Adipocyte (in vitro differentiated cells): ENCODE measurements at places on chromosomes 13 and 19.

DNA sequence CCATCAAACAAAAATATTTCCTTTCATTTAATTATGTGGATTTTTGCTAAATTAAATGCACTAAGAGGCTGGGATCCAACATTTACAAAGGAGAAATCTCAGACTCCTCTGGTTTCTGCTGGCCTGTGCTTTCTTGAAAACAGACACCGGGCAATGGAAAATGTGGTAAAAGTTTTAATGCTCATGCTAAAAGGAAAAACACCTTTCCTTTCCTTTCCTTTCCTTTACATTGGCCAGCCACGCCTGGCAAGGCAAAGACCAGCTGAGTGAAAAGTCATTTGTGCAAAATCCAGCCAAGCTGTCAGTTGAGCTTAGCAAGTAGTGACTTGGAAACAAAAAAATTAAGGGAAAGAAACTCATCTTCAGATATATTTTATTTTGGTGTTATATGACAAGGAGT, 240.3 kb downstream of the LACC1 start:
- no peak for DNase-seq

GRCh38 chr19:50994129-50994528, 7.3 kb downstream of the KLK8 start:
- DNase-seq, result no peak

DNA sequence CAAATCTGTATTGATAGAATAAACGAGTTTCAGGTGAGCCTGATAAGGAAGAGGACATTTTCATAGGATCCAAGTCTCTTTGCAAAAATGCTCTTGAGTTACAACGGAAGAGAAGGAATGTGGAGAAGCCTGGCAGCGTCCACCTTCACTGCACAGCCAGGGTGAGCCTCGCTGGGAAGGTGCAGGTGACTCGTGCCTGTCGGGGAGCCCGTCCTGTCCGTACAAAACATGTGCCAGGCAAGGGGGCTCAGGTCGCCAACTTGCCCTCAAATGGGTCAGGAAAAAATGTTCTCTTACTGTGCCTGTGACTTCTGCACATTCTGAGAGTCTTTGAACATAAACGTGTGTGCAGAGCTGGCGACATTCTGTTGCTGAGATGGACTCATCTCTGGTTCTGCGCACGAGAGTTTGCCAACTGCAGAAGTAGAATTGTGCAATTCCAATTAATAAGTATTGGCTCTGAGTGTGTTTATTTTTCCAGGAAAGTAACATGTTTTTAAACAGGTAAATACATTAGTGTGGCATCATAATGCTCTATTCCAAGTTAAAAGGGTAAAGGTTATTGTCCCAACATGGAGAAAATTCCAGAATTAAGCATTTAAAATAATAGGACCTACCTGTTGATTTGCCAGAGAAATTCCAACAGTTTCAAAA, 28.6 kb downstream of the NAXD start:
- no peak for DNase-seq

DNA sequence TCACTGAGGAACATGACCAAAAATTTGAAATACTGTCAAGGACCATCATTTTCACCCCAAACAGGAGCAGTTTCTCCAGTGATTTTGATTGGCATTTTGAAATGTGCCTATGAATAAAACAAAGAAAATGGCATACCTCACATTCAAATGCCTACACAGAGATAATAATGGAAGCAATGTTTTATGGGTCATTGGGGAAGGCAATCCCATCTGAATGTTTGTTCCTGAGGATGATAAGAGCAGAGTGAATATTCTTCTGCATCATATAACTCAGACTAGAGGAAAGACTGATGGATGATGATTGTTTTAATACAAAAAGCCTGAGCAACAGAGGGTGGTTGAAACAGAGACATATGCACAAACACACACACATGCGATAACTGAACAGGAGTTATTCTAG, 2749.9 kb downstream of the PCDH9 start:
- no peak for DNase-seq

DNA sequence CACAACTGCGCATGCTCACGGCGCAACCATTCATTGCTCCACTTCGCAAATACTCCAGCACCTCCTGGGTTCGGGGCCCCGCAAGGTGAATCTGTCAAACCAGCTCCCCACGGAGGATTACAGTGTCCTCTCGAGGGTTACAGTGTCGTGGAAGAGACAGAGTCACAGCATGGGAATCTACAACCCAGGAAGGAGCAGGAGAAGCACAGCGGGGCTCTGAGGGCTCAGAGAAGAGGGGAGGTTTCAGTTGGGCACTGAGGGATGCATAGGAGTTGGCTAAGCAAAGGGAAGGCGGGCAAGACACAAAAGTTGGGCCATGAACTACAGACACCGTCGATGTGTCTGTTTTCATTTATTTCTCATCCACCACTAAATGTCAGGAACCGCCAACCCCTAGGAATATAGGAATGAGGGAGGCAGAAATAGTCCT, 1.0 kb upstream of the GTF2F1 start:
- no peak for DNase-seq

DNA sequence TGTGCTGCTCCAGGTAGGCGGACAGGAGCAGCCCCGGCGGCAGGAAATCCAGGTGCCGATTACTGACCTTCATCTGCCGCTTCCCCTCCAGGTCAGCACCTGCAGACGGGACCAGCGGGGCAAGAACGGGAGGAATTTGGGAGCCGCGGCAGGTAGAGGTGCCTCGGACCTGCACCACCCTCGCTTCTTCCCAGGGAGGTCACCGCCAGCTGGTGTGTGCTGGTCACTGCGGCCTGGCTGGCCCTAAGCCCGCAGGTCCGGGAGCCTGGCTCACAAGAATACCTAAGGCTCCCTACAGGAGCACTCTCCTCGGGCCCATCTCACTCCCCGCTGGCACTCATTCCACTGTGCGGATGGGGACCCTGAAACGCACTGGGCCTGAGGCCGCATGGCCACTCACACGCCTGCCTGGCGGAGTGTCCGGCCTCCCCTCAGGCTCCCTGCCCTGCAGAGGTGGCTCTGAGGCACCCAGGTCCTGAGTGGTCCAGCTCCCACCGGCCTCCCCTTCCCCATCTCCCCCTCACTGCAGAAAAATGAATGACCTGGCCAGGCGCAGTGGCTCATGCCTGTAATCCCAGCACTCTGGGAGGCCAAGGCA, 4.3 kb downstream of the RNU6-9 start:
- no peak for DNase-seq

DNA sequence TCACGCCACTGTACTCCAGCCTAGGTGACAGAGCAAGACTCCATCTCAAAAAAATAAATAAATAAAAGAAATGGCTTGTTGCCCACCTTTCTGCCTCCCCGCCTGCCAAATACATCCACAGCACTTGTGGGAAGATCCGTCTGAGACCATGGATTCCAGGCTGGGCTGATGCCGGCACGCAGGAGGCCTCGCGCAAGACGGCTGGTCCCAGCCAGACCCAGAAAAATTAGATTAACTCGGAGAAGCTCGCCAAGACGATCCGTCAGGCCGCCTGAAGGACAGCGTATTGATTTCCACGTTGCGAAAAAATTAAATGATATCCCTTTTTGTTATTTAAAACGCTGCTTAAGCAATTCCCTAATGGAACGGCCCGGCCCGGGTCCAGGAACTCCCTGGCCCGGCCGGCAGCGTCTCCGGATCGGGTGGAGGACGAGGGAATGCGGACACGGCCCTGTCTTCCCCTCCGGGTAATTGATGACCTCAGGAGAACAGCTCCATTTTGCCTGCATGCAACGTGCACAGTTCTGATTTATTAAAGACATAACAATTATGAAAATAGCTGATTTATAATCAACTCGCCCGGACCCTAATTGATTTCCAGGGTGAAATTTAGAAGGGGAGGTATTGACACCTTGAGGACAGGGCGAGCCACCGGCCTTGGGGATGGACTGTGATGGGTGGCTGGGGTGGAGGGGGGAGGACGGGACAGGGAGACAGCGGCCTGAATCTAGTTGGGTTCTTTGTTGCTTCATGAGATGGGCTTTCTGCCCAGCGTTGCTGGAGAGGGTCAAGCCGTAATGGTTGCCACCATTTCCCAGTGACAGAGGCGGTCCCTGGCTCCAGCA, 52.1 kb downstream of the ZNRF4 start:
- DNase-seq, result no peak

DNA sequence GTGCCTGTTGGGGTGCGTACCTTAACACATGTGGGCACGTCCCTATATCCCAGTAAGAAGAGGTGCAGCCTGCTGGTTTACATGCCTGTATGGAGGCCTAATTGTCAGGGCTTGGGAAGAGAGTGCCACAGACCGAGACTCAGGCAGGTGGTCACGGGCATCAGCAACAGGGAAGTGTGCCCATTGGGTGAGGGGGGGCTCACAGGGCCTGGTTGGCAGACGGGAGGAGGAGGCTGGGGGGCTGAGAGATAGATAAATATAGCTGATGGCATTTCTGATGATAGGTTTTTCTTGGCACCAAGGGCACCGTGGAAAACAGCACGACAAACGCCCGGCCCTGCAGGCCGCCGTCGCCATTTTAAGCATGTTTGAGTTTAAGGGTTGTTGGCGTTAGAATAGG, 37.6 kb downstream of the NFIX start:
- DNase-seq, result no peak

DNA sequence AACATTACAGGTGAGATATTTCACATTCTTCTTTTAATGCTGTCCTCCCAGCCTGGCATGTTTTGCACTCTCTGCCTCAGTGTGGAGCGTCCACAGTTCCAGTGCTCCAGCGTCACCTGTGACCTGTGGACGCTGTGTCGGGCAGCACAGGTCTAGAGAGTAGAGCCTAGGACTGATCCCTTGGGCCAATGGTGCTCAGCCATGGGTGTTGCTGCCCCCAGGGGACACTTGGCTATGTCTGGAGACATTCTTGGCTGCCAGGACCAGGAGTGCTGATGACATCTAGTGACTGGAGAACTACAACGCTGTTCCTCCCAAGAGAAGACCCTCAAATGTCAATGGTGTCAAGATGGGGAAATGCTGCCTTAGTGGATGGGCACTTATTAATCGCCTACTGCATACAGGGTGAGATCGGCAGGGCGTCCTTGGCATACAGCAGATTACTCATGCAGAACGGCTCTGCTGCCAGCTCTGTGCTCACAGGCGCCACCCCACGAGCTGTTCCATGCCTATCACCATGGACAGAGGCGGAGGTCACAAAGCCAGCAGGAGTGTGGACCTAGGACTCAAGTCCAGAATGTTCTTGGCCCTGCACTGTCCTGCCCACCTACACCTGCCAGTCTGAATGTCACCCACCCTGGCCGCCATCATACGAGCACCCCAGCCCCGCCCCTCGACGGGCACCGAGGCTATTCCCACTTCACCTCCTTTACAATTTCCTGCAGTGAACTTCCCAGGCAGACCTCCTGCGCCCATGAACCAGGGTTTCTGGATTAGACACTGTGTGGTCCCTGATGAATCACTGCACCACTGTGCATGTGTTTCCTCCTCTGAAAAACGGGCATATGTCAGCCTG, 13.9 kb upstream of the MADCAM1 start:
- no peak for DNase-seq

DNA sequence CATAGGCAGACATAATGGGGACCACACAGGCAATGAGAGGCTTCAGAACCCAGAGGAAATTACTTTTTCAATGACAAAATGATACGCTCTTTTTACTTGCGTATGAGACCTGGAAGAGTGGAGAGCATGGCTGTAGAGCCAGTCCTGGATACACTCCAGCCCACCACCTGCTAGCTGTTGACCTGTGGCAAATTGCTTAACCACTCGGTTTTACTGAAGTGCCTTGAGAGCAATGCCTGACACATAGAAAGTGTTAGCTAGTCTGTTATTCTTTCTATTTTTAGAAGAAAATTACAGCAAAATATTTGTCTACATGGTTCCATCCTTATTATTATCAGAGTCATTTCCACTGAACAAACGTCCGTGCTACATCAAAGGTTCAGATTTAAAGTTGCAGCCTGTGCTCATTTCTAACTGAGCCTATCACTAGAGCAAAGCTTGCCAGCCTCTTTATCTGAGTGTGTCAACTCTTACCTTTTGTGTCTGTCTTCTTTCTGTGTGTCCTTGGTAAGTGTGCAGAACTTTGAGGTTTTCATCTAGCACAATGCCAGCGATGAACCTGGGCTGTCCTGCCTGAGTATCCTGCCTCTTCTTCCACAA, 9.6 kb upstream of the GPR183 start:
- DNase-seq, result no peak

- DNase-seq, result no peak
Observed at GRCh38 chr19:14748601-14749000, 29.8 kb downstream of the ADGRE2 start.

DNA sequence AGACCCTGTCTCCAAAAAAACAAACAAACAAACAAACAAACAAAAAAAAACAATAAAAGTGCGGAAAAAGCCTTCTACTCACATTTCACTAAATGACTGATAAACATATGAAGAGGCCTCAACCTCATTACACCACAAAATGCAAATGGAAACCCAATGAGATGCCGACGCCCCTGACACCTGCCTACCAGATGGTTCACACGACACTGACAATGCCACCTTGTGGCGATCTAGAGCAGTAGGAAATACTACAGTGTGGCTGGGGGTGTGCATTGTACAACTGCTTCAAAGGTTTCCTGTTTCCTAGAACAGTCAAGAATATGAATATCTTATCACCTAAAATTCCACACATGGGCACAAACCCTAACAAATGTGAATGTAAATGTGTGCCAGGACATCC, 14.0 kb downstream of the SCGB2B2 start:
- peak; percentile 45 for DNase-seq

GRCh38 chr13:59269476-59269875, 894.3 kb downstream of the DIAPH3 start:
- DNase-seq, result peak; percentile 2

DNA sequence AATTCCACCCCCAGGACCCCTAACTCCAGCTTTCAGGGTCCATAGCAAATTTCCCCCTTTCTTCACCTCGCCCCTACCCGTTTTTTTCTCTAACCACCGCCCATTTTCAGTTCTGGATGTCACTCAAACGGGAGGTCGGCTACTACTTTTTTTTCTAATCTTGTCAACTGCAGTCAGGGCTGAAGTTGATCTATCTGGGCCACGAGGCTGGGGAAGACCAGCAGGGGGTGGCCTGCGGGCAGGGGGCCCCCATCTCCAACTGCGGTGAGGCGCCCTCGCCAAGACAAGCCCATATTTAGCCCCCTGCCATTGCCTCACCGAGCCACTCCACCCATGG, 748 bp downstream of the LHFPL6 start:
- no peak for DNase-seq

GRCh38 chr13:79806821-79807220, 325.9 kb downstream of the NDFIP2 start:
- DNase-seq, result no peak

DNA sequence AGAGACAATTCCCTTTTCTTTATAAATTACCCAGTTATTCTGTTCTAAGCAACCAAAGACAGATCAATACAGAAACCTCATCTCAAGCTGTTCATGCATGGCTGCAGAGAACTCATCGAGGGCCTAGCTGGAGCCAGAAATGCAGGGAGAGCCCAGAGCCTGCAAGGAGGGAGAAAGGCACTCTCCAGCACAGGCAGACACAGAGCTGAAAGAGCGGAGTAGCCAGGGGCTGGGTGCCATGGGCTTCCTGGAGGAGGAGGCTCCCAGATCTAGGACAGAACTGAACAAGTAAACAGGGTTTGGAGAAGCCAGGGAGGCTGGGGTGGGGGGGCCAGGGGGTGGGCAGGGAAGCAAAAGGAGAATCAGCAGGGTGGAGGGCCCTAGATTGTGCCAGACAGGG, 144.2 kb upstream of the ZNF507 start:
- no peak for DNase-seq

- DNase-seq, result no peak
Observed at GRCh38 chr13:30091691-30092090, 215.7 kb downstream of the KATNAL1 start.
